ENCODE measurements at places on chromosomes 1 and 21.

GRCh38 chr1:233240371-233240770 lies 55.2 kb downstream of the PCNX2 start:
- no peak overlapping the region for H3K4me3 ChIP-seq
- H3K27me3 ChIP-seq: no peaks in the 10 kb centered on the region
- H3K36me3 ChIP-seq: peaks cover 25% of the 10 kb centered on the region
- DNase-seq: peak; percentile 10
- H3K27ac ChIP-seq: peak overlapping the region; percentile 50

DNA sequence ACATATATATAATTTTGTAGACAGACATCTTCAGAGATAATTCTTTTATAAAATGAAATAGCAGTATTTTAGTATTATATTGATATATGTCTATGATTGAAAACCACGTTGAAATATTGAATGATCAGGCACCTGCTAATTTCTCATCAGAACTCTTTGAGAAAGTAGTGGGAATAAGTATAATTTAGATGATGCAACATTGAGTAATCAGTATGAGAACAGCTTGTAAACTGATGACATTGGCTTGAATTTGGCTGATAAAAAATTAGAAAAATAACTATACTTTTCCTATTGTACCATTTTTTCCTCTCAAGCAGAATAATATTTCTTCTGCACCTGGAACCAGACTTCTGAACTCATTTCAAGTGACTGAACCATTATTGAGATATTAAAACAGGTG lies 1316.8 kb downstream of the NCAM2 start:
- DNase-seq: no peak
- H3K27me3 ChIP-seq: no peaks in the 10 kb centered on the region
- no peaks in the 10 kb centered on the region for H3K36me3 ChIP-seq
- H3K27ac ChIP-seq: no peak overlapping the region
- no peak overlapping the region for H3K4me3 ChIP-seq

DNA sequence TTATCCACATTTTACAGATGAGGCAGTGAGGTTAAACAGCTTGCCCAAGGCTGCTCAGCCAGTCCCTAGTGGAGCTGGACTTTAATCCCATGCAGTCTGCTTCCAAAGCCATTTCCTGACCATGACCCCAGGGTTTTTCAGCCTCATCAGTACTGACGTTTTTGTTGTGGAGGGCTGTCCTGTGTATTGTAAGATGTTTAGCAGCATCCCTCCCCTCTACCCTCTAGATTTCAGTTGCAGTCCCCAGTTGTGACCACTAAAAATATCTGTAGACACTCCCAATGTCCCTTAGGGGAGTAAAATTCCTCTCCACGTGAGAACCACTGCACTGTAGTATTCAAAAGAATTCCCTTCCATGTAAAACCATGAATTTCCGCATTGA lies 30.2 kb upstream of the C1orf105 start:
- H3K27me3 ChIP-seq: no peaks in the 10 kb centered on the region
- no peaks in the 10 kb centered on the region for H3K36me3 ChIP-seq
- peaks cover 23% of the 10 kb centered on the region for H3K4me1 ChIP-seq
- no peak for DNase-seq

DNA sequence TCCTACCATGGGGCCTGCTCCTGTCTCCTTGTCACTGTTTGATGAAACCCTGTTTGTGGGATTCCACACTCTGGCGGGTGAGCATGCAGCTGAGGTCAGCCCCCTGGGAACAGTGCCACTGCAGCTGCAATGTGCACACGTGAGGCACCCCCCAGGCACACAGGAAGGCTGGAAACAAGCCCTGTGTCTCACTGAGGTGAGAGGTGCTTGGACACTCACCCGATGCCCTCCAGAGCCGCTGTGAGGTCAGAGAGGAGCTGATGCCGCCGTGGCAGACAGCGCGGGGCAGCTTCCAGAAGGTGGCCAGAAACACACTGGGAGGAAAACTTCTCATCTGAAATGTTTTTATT lies 49.7 kb downstream of the SLX9 start:
- no peak overlapping the region for H3K4me3 ChIP-seq
- no peak overlapping the region for H3K27ac ChIP-seq
- H3K27me3 ChIP-seq: no peaks in the 10 kb centered on the region
- peaks cover 79% of the 10 kb centered on the region for H3K4me1 ChIP-seq
- DNase-seq: peak; percentile 77

- H3K27me3 ChIP-seq: no peaks in the 10 kb centered on the region
- H3K4me1 ChIP-seq: no peaks in the 10 kb centered on the region
- H3K27ac ChIP-seq: no peak overlapping the region
- H3K36me3 ChIP-seq: no peaks in the 10 kb centered on the region
- H3K4me3 ChIP-seq: peak overlapping the region; percentile 39
- peak; percentile 22 for DNase-seq
Measured at GRCh38 chr1:34013958-34014737, 150.3 kb downstream of the HMGB4 start.

- peak; percentile 44 for DNase-seq
- no peaks in the 10 kb centered on the region for H3K27me3 ChIP-seq
Measured at GRCh38 chr1:199954699-199955098, 72.8 kb upstream of the NR5A2 start.

- H3K27me3 ChIP-seq: no peaks in the 10 kb centered on the region
- peak overlapping the region; percentile 89 for H3K27ac ChIP-seq
- peaks cover 17% of the 10 kb centered on the region for H3K36me3 ChIP-seq
Measured at GRCh38 chr21:46189213-46189958, 5.1 kb upstream of the SPATC1L start.

DNA sequence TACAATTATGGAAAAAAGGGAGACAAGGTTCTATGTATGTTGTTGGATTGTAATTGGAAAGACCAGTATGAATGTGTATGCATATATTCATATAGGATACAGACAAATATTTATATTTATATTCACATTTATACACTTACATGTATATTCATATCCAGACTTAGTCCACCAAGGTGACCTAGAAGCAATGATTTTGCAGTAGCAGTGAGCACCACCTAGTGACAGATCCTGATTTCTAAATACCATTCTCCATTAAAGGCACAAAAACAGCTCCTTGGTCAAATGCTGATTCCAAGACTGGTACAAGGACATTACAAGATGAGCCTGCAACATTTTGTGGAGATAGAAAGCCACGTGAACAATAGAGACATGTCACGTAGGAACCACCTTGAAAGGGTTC lies 153.4 kb downstream of the SDCCAG8 start:
- DNase-seq: no peak
- no peak overlapping the region for H3K27ac ChIP-seq
- peaks cover 11% of the 10 kb centered on the region for H3K36me3 ChIP-seq
- no peaks in the 10 kb centered on the region for H3K27me3 ChIP-seq
- peaks cover 12% of the 10 kb centered on the region for H3K4me1 ChIP-seq
- no peak overlapping the region for H3K4me3 ChIP-seq

GRCh38 chr1:37053173-37053572 lies 18.9 kb upstream of the GRIK3 start:
- DNase-seq: no peak
- no peaks in the 10 kb centered on the region for H3K36me3 ChIP-seq
- H3K4me3 ChIP-seq: no peak overlapping the region
- H3K27me3 ChIP-seq: no peaks in the 10 kb centered on the region

DNA sequence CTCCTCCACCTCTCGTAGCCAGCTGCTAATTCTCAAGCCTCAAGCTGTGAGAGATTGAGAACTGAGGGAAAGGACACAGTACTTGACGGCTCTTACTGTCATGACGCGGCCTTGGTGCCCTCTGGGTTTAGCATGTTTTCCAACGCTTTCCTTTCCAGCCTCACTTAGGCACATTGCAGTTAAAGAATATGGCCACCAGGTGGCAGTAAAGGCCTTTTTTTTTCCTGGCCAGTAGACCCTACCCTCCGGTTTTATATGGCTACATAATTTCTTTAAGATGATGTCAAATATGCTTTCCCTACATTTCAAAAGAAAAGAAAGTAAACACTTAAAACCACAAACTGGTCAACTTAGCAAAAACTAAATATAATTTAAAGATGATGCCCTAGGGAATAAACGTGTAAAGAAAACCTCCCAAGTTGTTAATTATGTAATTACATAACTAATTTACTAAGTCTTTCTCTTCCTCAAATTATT lies 56.8 kb upstream of the PRDX6 start:
- H3K27me3 ChIP-seq: no peaks in the 10 kb centered on the region
- no peaks in the 10 kb centered on the region for H3K36me3 ChIP-seq
- DNase-seq: peak; percentile 55
- no peak overlapping the region for H3K27ac ChIP-seq

- H3K36me3 ChIP-seq: no peaks in the 10 kb centered on the region
- no peaks in the 10 kb centered on the region for H3K27me3 ChIP-seq
- H3K27ac ChIP-seq: no peak overlapping the region
- H3K4me1 ChIP-seq: no peaks in the 10 kb centered on the region
- DNase-seq: no peak
- no peak overlapping the region for H3K4me3 ChIP-seq
Measured at GRCh38 chr1:241749041-241749944, 97.2 kb downstream of the WDR64 start.

DNA sequence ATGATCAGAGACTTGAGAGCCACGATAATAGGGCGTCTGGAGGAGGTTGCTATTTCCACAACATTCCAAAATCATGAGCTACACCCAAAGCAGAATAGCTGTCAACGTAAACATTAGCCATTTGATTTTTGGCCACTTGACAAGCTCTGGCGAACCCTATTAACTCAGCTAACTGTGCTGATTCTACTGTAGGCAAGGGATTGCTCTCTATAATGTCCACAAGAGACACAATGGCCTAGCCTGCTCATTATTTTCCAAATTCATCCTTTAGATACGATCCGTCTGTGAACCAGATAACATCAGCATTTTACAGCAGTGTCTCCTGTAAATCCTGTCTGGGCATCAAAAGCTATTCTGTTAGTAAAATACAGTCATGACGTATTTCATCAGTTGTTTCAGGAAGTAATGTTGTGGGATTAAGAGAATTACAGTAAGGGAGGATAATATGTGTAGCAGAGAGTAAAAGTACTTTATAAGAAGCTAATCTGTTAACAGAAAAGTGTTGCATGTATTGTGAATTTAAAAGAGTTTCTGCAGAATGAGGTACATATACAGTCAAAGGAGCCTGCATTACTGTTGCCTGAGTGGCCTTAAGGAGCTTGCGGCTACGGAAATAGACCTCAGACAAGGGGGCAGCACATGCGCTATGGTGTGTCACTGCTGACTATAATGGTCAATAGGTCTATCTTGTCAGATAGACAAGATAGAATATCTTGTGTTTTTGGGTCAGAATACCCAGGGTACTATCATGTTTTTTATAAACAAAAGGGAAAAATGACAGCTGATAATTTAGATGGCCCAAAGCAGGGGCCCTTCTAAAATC lies 44.9 kb upstream of the TINAGL1 start:
- peak; percentile 66 for DNase-seq
- H3K4me3 ChIP-seq: peak overlapping the region; percentile 5
- no peaks in the 10 kb centered on the region for H3K36me3 ChIP-seq
- no peaks in the 10 kb centered on the region for H3K27me3 ChIP-seq
- H3K4me1 ChIP-seq: peaks cover 20% of the 10 kb centered on the region

DNA sequence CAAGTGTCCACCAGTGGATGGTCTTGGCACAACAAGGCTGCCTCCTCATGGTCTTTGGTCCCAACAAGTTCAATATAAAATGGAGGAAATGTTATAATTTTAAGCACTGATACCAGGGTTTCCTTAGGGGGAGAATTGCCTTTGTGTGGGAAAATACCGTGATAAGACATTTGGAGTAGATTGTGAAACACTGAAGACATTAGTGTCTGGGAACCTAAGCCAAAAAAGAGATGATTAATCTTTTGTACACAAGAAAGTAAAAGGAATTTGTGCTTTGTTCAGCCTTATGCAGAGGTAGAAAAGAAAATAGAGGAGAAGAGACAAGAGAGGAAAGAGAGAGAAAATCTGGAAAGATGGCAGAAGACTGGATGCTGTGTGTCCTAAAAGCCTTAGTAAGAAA lies 36.1 kb downstream of the ST6GALNAC3 start:
- no peak for DNase-seq
- H3K27me3 ChIP-seq: no peaks in the 10 kb centered on the region
- H3K27ac ChIP-seq: no peak overlapping the region
- 0 out of 2 replicates have a peak, but pooled peaks cover 2% of the 10 kb centered on the region for H3K36me3 ChIP-seq

- H3K27ac ChIP-seq: no peak within 1 kb of the TSS
- peak; percentile 59 for DNase-seq
- H3K4me1 ChIP-seq: no peaks in the 10 kb centered on the region
- no peaks in the 10 kb centered on the region for H3K36me3 ChIP-seq
- H3K4me3 ChIP-seq: no peak within 1 kb of the TSS
Measured at GRCh38 chr1:27341525-27342252, at the start of gene SYTL1. SYTL1 (plus strand) TSS chr1:27342022; CDS start chr1:27345335, 3,313 bp downstream.

Measured in SK-N-SH (cell line).